ENCODE measurements at places on chromosomes 1 and 21.

- no peak for DNase-seq
Measured at GRCh38 chr1:222124602-222125001, 382.7 kb upstream of the DUSP10 start.

DNA sequence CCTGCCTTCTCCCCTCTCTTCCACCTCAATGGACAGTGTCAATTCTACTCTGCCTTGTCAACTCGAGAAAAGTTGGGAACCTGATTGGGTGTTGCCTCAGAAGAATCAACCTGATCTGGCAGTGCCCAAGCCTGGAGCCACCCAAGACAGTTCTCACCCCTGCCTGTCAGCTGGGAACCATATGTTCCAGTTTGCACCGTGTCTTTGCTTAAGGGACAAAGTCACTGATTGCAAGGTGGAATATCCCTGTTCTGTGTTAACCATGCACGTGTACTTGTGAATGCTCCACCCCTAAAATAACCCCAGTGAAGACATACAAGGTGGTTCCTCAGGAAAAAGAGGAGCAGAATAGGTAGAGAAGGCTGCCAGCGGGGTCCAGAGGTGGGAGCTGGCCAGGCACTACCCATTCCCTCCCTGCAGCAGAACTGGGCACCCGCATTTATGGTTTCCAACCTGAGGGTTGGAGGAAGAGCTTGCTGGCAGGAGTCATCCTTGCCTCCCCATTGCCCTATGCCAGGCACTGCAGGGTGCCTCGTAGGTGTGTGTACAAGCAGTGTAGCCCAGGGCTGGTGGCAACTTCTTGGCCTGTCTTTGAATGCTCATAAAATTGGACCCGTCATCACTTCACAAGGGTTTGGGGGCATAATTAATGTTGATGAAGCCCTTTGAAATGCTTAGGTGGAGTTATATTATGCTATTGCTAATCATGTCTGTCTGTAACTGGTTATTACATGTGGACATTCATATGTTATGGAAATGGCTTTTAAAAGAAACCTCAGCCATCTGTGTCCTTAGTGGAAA is 11.3 kb downstream of the NIPAL3 start:
- DNase-seq: no peak

- DNase-seq: no peak
Measured at GRCh38 chr1:97270508-97271307, 549.1 kb downstream of the PTBP2 start.

DNA sequence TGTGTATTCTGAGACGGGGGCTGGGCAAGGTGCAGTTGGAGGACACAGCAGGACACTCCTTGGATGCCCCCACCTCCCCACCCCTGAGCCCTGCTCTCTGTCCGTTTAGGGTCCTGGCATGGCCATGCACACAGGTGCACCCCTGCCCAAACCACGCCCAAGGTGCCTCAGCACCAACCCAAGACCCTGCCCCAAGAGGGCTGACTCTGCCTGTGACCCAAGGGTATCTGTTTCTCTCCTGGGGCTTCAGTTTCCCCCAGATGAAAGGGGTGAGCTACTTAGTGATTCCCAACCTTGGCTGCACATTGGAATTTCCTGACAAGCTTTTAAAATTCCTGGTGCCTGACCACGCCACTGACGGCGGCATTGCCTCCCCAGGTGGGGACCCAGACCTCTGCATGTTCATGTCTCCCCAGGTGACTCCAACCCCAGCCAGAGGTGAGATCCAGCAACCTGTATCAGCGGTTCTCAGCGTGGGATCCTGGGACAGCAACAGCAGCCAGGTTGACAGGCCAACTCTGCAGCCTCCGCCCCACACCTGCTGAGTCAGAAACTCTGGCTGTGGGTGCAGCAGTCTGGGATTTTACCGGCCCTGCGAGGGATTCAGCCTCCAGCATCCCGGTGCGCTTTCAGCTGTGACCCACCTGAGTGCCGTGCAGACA is 483.4 kb downstream of the NPHP4 start:
- DNase-seq: no peak

GRCh38 chr1:41240781-41241353 is 1.2 kb downstream of the SCMH1 start:
- DNase-seq: no peak

- no peak for DNase-seq
Measured at GRCh38 chr21:46092811-46093667, 4.9 kb upstream of the COL6A2 start.

DNA sequence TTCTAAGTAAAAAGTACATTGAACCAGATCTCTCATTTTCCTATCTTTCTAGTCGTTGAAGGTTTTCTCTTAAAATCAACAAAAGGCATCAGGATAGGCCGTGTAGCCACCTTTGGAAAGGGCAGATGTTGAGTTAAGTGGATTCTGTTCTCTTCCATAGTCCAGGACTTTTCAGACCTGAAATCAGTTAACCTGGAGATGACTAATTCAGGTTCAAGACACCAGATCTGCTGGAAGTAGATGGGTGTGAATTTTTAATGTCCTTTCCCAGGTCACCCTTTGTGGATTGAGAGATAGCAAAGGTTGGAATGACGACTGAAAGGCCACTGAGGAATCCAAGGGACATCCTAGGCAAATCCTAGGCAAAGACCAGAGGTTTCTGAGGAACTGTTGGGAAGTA is 172.8 kb downstream of the DHRS3 start:
- no peak for DNase-seq

GRCh38 chr1:58204284-58204683 is 342.2 kb downstream of the OMA1 start:
- DNase-seq: no peak

DNA sequence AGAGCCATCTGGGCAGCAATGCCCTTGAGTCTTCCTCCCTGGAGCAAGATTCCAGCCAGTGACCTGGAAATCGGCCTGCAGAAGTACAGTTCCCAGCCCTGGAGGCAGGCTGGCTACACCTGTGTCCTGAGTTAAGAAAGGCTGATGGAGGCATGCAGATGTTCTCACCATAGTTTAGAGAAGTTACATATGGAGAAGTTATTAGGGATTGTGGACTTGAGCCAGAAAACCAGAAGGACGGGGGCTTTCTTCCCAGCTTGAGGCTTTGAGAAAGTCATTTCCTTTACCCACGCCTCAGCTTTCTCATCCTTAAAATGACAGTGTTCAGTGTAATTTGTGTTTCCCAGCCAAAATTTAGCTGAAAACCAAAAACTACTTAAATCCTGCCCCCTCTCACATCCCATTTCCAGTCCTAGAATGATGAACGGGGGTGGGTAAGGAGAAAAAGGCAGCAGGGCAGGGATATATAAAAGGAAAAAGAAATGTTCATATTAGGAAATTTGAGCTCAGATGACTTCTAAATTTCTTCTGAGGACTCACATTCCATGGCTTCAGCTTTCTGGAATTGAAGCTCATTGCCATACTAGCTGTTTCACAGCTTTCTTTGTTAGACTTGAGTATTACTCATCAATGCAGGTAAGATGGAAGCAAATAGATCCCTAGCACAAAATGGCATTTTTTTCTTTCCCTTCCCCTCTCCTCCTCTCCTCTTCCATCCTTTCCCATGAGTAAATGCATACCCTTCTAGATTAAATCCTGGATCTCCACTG is 14.4 kb upstream of the C8B start:
- no peak for DNase-seq

GRCh38 chr1:202750761-202751160 is 40.5 kb upstream of the SYT2 start:
- DNase-seq: no peak

DNA sequence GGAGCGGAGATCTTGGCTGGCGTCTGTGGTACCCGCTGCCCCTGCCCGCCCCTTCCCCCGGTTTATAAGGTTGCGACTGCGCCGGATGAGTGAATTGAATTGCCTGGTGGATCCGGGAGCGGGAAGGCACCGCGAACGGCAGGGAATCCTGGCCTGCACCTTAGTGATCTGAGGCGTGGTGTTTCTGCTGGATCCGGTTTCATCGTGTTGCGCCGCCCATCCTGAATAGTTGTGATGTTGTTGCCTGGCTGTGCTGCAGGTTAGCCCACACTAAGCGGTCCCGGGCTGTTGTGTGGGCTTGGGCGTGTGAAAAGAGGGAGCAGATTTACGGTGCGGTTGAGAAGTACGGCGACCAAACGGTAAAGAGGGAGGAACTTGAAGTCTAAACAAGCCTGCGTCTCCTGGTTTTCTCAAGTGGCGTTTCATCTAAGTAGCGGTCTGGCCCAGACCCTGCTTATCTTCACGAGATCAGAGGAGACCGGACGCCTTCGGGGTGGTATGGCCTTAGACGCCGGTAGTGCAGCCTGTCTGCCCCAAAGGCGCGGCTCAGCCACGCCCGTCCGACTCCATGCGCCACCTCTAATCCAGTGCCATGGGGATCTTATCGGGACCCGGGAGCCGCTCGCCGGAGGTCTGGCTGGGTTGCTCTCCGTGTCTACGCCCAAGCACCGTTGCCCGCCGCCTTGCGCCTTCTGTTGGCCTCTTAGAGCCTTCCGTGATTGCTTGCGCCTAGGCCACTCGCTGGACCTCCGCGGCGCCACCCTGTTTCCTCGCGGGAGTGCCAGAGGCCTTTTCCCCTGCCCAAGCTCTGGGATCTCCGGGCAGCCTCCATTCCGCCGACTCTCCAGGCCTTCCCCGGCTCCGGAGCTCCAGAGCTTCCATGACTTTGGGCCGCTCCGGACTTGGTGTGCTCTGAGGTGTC is 87.5 kb upstream of the RHOU start:
- peak; percentile 15 for DNase-seq

DNA sequence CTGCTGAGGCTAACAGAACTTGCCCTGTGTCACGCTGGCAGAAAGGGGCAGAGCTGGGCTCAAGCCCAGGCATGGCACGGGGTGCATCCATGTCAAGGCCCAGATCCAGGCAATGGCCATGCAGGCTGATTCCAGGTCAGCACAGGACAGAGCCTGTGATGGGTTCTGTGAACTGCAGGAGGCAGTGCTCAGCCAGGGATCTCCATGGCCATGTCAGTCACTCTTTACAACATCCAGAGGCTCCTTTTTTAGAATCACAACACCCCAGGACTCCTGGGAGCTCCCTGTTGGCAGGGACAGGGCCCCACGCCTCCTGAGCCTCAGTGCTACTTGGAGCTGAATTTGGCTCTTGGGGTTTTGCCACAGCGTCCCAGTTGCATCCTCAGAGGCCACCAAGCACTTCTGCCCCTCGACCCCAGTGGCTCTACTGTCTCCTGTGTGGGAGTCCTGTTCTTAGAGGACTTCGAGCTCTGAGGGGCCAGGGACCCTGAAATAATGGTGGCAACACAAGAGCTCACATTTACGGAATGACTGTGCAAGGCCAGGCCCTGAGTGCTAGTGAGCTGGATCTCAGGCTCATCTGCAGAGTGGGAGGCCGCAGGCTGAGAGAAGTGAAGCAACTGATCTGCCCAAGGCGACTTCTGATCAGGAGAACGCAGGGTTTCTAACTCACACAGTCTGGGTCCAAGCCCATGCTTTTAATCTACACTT is 211.5 kb downstream of the TRABD2B start:
- DNase-seq: peak; percentile 10

DNA sequence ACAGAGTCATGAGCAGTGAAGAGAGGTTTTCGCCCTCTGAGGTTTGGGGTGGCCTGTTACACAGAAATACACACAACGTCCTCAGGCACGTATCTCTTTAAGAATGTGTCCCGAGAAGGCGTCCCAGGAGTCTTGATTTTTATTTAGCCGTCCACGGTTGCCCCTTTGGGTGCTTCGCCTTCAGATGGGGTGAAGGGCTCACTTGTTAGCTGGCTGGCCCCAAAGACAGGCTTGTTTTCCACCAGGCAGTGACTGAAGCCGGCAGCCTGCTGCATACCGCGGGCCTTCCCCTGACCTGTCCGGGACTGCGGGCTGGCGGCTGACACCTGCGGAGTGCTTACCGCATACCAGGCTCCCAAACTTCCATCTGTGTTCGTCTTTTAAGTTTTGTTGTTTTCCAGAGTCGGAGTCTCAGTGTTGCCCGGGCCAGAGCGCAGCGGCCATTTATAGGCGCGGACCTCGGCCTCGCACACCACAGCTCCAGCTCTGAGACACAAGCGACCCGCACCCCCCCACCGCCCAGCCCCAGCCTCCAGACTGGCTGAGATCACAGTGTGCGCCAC is 1.6 kb upstream of the ADARB1 start:
- DNase-seq: no peak

DNA sequence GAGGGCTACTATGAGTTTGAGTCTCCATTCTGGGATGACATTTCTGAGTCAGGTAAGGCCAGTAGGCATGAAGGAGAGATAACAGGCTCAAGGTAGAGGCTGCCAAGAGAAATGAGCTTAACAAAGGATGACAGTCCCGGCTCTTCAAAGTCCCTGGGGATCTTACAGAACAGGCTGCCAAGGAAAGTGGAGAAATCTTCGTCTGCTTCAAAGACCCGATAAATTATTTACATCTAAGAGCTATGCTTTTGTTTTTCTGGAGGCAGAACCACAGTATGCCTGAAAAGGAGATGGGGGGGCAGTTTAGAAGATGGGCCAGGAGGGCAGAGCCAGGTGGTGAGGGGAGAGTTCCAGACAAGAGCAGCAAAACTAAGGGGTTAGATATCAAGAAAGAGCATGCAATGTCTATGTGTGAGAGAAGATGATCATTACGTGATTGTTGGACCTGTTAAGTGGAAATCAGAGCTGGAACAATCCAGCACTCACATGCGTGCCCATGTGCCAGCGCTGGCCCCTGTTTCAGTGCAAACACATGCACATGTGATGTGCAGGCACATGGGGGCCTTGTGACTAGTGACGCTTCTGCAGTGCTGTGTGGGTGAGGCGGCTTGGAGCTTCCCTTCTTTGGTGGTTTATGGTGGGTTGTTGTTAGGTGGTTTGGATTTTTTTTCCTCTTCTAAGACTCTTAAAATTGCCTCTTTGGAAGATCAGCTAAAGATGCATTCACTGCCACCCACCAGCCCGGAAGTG is 25.7 kb downstream of the CAMK1G start:
- no peak for DNase-seq

DNA sequence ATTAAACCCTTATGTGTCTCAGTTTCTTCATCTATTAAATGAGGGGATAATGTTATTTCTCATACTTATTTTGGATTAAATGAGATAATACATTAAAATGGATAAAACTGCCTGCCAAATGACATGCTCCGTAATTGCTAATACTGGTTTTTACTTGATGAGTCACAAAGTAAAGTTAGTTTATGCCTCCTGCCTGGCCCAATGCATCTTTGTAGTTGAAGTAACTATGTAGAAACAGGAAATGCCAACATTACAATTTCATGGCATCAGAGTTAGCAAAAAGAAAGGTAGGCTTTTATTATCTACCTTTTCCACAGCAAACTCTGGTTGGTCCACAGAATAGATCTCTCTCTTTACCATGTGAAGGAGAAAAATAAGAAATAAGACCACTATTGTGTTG is 214.5 kb downstream of the TBX15 start:
- no peak for DNase-seq

GRCh38 chr1:37721565-37721964 is 29.2 kb downstream of the CDCA8 start:
- DNase-seq: no peak

DNA sequence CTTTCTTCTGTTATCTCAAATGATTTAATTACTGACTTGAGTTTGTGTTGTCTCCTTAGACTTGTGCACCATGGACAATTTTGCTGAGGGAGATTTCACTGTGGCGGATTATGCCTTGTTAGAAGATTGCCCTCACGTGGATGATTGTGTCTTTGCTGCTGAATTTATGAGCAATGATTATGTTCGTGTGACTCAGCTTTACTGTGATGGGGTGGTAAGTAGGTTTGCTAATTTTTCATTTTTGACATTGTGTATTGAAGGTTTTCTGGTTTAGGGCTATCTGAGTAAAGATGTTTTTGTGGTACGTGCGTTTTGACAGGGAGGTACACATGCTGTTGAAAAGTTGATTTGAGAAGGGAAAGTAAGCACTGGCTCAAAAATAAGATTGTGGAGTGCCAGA is 14.1 kb downstream of the TTC3 start:
- no peak for DNase-seq

GRCh38 chr21:26379561-26379960 is 193.5 kb downstream of the CYYR1 start:
- DNase-seq: no peak

- DNase-seq: no peak
Measured at GRCh38 chr1:27521861-27522431, 32.0 kb upstream of the WASF2 start.
